Fibroblast of lung (primary cell): ENCODE measurements at places on chromosomes 2 and 18. TPM values are rescaled to one million over a fixed set of nuclear protein-coding genes. Genes with fewer than 3 reads are reported as not detected.
A peak's percentile ranks its signal among the peaks of the same experiment; 100 is the strongest.

DNA sequence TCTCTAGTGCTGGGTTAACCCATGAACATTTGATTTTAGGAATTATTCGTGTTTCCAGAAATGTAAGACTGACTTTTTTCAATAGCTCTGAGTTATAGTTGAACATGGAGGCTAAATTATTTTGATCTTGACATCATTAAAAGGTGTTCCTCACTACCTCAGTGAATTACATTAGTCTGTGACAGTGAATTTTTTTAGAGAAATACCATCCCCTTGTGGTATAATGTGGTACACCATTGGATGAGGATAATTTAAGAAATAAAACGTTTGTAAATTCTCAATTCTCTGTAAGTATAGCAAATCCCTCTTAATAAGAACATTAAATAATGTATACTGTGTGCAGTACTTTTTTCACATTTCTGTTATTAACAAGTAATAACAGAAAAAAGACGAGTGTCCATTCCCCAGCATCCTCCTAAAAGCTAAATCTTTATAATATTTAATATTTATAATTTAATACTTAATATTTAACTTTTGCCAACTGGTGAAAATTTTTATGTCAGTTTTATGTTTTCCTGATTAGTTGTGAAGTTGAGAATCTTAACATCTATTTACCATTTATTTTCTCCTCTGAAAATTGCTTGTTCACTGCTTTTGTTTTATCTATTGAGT, 70.3 kb upstream of the CWC22 start:
- H3K36me3 ChIP-seq = no peaks in the 10 kb centered on the region
- no peaks in the 10 kb centered on the region for H3K4me1 ChIP-seq
- H3K27me3 ChIP-seq = no peaks in the 10 kb centered on the region
- H3K4me3 ChIP-seq = no peak overlapping the region
- no peak overlapping the region for H3K27ac ChIP-seq
- peak; percentile 61 for DNase-seq

- H3K36me3 ChIP-seq = peaks cover 2% of the 10 kb centered on the region
- peaks cover 10% of the 10 kb centered on the region for H3K4me1 ChIP-seq
- no peak overlapping the region for H3K4me3 ChIP-seq
- DNase-seq = no peak
Measured at GRCh38 chr18:48802543-48803290, 148.0 kb downstream of the SMAD7 start.

DNA sequence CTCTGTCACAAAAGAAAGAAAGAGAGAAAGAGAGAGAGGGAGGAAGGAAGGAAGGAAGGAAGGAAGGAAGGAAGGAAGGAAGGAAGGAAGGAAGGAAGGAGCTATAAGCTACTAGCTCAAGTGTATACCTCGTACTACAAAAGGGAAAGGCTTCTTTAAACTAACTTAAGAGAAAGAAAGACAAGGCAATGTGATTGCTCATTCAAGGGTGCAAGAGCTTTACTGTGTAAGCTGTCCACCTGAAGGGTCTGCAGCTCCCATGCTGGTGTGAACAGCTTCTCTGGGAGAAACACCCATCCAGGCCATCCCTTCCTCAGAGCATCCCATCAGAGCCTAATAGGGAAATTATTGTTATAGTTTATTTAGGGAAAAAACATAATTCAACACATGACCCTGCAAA, 286.1 kb upstream of the ID2 start:
- DNase-seq = no peak
- no peaks in the 10 kb centered on the region for H3K36me3 ChIP-seq
- H3K4me1 ChIP-seq = no peaks in the 10 kb centered on the region
- no peaks in the 10 kb centered on the region for H3K27me3 ChIP-seq
- H3K27ac ChIP-seq = no peak overlapping the region

DNA sequence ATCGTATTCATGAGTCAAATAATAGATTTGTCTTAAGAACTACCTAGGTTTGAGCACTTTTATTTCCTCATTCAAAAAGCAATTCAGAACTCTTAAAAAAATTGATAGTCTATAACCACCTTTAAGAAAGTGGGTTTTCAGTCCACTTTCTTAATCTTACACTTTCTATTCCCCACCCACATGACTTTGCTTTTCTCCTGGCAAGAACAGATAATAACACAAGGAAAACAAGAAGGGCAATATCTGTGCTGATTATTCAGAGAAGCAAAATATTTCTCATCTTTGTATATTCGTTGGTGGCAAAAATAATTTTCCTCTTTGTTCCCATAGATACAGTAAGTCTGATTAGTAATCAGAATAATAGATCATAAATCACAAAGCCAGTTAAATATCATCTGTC, 130.6 kb upstream of the DNAJC10 start:
- no peak for DNase-seq
- no peaks in the 10 kb centered on the region for H3K36me3 ChIP-seq
- peaks cover 4% of the 10 kb centered on the region for H3K4me1 ChIP-seq
- no peak overlapping the region for H3K27ac ChIP-seq

- DNase-seq = no peak
- H3K36me3 ChIP-seq = peaks cover 2% of the 10 kb centered on the region
- no peak overlapping the region for H3K27ac ChIP-seq
- H3K4me1 ChIP-seq = no peaks in the 10 kb centered on the region
- no peak overlapping the region for H3K4me3 ChIP-seq
- no peaks in the 10 kb centered on the region for H3K27me3 ChIP-seq
Measured at GRCh38 chr2:135154962-135155361, 102.9 kb downstream of the RAB3GAP1 start.

DNA sequence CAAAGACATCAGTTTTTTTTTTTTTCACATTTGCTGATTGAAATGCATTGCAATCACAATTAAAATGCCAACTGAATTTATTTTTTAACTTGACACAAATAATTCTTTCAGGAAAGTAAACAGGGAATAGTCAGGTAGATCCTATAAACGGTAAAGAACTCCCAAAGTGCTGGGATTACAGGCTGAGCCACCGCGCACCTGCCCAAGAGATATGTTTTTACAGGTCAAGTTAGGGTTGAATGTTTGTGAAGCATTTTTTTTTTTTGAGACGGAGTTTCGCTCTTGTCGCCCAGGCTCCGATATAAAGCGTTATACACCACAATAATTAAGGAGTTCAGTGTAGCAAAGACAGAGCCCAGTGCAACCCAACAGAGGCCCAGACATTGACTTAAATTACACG, 15.1 kb downstream of the ITM2C start:
- peaks cover 7% of the 10 kb centered on the region for H3K36me3 ChIP-seq
- no peaks in the 10 kb centered on the region for H3K27me3 ChIP-seq
- no peak for DNase-seq
- no peak overlapping the region for H3K27ac ChIP-seq

DNA sequence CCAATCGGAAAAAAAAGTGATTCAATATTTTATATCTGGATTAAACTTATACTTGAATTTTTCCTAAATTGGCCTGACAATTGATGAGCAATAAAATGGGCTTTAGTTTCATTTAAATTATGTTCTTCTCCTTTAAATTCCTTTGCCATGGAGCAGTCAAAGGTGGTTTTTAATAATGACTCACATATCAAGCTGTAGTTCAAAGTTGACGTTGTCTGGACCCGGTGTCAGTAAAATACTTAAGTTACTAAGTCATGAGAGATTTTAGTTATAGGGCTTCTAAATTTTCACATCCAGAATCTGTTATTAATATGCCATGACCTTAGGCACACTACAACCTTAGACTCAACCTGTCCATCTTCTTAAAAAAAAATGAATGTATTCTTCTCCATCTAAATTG, 62.5 kb downstream of the CDH2 start:
- H3K36me3 ChIP-seq = no peaks in the 10 kb centered on the region
- no peak overlapping the region for H3K4me3 ChIP-seq
- H3K27me3 ChIP-seq = no peaks in the 10 kb centered on the region
- peaks cover 13% of the 10 kb centered on the region for H3K4me1 ChIP-seq
- H3K27ac ChIP-seq = peak overlapping the region; percentile 75
- peak; percentile 91 for DNase-seq

DNA sequence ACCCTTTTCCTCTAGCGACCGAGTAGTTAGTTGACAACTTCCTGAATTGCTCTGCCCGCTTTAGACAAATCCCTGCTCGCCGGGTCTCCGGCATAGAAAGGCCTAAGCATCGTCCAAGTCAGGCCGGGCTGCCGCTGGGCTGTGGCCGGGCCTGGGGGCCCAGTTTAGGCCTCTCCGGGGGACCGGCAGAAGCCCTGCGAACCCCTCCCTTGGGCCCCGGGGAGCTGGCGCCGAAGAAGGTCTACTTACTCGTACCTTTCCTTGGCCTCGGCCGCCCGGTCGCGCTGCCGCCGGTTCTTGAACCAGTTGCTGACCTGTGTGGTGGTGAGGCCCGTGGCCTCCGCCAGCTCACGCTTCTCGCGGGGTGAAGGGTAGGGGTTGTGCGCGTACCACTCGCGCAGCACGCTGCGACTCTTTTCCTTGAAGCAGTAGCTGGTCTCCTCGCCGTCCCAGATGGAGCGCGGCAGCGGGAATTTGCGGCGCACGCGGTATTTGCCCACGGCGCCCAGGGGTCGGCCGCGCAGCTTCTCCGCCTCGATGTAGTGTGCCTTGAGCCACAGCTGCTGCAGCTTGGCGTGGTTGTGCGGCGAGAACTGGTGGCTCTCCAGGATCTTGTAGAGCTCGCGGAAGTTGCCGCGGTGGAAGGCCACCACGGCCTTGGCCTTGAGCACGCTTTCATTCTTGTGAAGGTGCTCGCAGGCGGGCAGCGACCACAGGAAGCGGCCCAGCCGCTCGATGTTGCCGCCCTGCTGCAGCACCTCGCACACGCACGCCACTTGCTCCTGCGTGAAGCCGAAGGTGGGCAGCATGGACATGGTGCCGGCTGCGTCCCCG, 739 bp downstream of the SIX2 start:
- no peaks in the 10 kb centered on the region for H3K36me3 ChIP-seq
- H3K27ac ChIP-seq = no peak overlapping the region
- peak; percentile 22 for DNase-seq

DNA sequence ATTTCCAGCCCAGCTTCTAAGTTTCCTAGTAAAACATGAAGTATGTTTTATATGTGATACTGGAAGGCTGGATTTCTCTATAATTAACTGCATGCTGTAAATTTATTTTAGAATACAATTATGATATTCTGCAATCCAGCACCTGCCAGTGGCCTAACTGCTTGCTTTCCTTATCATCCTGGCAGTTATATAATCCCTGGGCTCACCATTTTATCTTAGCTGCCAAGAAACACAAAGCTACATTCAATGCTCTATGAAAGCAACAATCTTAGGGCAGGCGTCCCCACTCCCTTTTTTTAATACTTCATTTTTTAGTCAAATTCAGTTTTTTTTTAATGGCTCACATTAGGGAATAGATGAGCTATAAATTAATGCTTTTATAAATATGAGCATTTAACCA, 38.4 kb upstream of the UBXN4 start:
- no peaks in the 10 kb centered on the region for H3K27me3 ChIP-seq
- H3K36me3 ChIP-seq = no peaks in the 10 kb centered on the region
- DNase-seq = no peak
- H3K4me1 ChIP-seq = no peaks in the 10 kb centered on the region
- H3K27ac ChIP-seq = no peak overlapping the region
- H3K4me3 ChIP-seq = no peak overlapping the region

- no peak overlapping the region for H3K4me3 ChIP-seq
- no peaks in the 10 kb centered on the region for H3K4me1 ChIP-seq
- H3K36me3 ChIP-seq = no peaks in the 10 kb centered on the region
- no peak for DNase-seq
- no peak overlapping the region for H3K27ac ChIP-seq
Measured at GRCh38 chr2:148887350-148888002, 12.4 kb downstream of the KIF5C start.

GRCh38 chr2:39411181-39411944, 25.7 kb downstream of the MAP4K3 start:
- H3K27ac ChIP-seq = peak overlapping the region; percentile 90
- peak overlapping the region; percentile 18 for H3K4me3 ChIP-seq
- no peaks in the 10 kb centered on the region for H3K27me3 ChIP-seq
- no peaks in the 10 kb centered on the region for H3K36me3 ChIP-seq
- DNase-seq = peak; percentile 97
- peaks cover 30% of the 10 kb centered on the region for H3K4me1 ChIP-seq

DNA sequence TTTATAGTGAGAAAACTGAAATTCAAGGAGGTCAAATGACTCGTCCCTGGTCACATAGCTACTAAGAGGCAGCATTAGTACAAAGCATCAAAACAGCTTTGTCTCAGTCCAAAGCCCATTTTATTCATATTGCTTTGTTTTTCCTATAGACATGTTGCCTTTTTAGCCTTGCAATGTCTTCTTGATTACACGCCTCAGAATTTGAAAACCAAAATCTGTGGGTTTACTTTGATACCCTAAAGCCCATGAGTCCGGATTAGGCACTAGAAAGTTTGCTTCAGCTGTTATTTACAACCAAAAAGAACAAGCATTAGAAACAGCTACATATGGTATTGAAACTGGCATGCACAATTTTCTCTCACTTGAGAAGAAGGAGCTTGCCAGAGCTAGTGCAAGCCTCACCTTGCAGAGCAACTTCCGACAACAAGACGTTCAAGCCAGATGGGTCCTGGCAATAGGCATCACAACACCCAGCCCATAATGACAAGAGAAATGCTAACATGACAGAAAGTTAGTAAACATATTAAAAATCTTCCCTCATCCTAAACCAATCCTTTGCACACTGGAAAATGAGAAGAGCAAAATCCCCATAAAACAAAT, 276.8 kb downstream of the RIT2 start:
- H3K4me1 ChIP-seq = no peaks in the 10 kb centered on the region
- H3K27me3 ChIP-seq = no peaks in the 10 kb centered on the region
- no peaks in the 10 kb centered on the region for H3K36me3 ChIP-seq
- H3K4me3 ChIP-seq = no peak overlapping the region

DNA sequence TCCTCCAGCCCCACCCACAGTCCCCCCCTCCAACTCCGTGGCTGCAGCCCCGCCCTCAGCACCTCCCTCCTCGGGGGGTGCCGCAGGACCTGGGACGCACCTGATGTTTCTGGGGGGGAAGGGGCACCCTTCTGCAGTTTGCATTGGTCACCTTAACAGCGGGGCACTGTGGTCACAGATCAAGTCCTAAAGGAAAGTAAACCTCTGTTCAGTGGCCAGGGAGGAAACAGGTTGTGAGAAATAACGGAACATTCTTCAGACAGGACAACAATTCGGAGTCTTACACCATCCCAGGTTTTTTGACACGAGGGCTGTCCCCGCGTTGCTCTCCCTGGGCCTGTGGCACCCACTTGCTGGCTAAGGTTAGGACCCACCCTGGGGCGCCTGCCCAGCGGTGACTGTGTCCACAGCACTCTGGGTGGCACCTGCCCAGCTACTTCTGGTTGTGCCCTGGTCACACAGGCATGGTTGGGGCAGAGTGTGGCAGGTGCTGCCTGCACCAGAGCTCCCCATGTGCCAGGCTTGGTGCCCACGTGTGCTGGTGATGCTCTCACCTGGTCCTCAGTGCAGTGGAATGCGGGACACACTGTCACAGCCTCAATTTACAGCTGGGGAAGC, 93.5 kb upstream of the OTOS start:
- H3K4me3 ChIP-seq = no peak overlapping the region
- no peaks in the 10 kb centered on the region for H3K36me3 ChIP-seq
- no peaks in the 10 kb centered on the region for H3K27me3 ChIP-seq
- no peak overlapping the region for H3K27ac ChIP-seq

- H3K27ac ChIP-seq = no peak overlapping the region
- peak overlapping the region; percentile 41 for H3K4me3 ChIP-seq
- no peaks in the 10 kb centered on the region for H3K36me3 ChIP-seq
- peak; percentile 39 for DNase-seq
- H3K4me1 ChIP-seq = peaks cover 25% of the 10 kb centered on the region
Measured at GRCh38 chr2:9757501-9758264, 85.6 kb upstream of the TAF1B start.

GRCh38 chr18:21759836-21760235, 19.2 kb downstream of the MIB1 start:
- H3K36me3 ChIP-seq = no peaks in the 10 kb centered on the region
- H3K4me3 ChIP-seq = no peak overlapping the region
- no peak for DNase-seq
- H3K27ac ChIP-seq = no peak overlapping the region

CD8B2 gene
- total RNA-seq = not detected in 2 replicates

AQP12A gene
- total RNA-seq = not detected in 2 replicates

KIF5C gene
- total RNA-seq = 0.17 and 0.51 TPM in 2 replicates

ARHGAP15 gene
- under 0.01 TPM in 1 of 2 replicates, not detected in the other for total RNA-seq

BUB1 gene
- total RNA-seq = 3.9 and 11.2 TPM in 2 replicates

CNDP1 gene
- not detected in 2 replicates for total RNA-seq
